ENCODE measurements at places on chromosomes 5 and 9. TPM values are rescaled to one million over a fixed set of nuclear protein-coding genes. Genes with fewer than 3 reads are reported as not detected.

GPR150 gene
- 0.18 TPM for total RNA-seq

PCDHGA1 gene
- total RNA-seq = not detected

C9orf50 gene
- not detected for total RNA-seq

CDC25C gene
- total RNA-seq = 24.3 TPM

AQP3 gene
- total RNA-seq = 2.3 TPM

NREP gene
- total RNA-seq = 19.9 TPM

CTXN3 gene
- total RNA-seq = not detected

All from myometrial cell (primary cell).